A549 treated with DMSO at 1 μM for 4 hours (cell line): ENCODE measurements at places on chromosomes 3 and 15. TPM values are rescaled to one million over a fixed set of nuclear protein-coding genes. Genes with fewer than 3 reads are reported as not detected.

Gene RARRES1
- 7.6 to 11.0 TPM (median 10.3 TPM) in 5 replicates for total RNA-seq

Gene TRPM1
- total RNA-seq, result not detected in 5 replicates

Gene PIF1
- 13.2 to 23.5 TPM (median 21.1 TPM) in 5 replicates for total RNA-seq

Gene FBXO40
- total RNA-seq, result not detected in 5 replicates

Gene PARP6
- 53.4 to 71.3 TPM (median 65.9 TPM) in 5 replicates for total RNA-seq

Gene GOLGA8T
- total RNA-seq, result 0.66 to 1.7 TPM (median 1.3 TPM) in 5 replicates

Gene TTLL13
- 0.14 to 0.16 TPM (median 0.15 TPM) in 4 of 5 replicates, not detected in the other for total RNA-seq

Gene CPEB1
- 2.1 to 3.9 TPM (median 3.5 TPM) in 5 replicates for total RNA-seq

Gene GOLGA8K
- total RNA-seq, result 0.38 to 1.2 TPM (median 0.90 TPM) in 5 replicates

Gene LNP1
- total RNA-seq, result 0.78 to 1.1 TPM (median 0.82 TPM) in 5 replicates
